Stimulated activated CD4-positive, alpha-beta T cell treated with anti-CD3 and anti-CD28 coated beads, Interleukin-15, amount 100 ng/mL, for 1 hour (primary cell): ENCODE measurements at places on chromosomes 2 and 18.

DNA sequence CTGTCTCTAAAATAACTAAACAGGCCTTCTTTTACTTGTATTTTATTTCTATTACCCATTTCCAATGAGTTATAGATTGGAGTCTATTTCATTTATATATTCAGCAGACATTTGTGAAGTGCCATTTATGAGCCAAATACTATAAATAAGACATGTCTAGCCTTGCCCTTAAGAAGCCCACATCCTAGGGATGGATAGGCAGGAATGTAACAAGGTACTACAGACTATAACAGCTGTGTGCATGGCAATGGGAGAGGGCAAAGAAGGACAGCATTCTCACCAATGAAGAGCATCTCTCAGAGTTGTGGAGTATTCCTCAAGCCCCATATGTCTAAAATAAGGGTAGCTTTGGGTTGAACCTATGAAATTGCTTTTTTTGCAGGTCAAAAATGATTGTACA is 161.9 kb upstream of the RASGRP3 start:
- DNase-seq: no peak

DNA sequence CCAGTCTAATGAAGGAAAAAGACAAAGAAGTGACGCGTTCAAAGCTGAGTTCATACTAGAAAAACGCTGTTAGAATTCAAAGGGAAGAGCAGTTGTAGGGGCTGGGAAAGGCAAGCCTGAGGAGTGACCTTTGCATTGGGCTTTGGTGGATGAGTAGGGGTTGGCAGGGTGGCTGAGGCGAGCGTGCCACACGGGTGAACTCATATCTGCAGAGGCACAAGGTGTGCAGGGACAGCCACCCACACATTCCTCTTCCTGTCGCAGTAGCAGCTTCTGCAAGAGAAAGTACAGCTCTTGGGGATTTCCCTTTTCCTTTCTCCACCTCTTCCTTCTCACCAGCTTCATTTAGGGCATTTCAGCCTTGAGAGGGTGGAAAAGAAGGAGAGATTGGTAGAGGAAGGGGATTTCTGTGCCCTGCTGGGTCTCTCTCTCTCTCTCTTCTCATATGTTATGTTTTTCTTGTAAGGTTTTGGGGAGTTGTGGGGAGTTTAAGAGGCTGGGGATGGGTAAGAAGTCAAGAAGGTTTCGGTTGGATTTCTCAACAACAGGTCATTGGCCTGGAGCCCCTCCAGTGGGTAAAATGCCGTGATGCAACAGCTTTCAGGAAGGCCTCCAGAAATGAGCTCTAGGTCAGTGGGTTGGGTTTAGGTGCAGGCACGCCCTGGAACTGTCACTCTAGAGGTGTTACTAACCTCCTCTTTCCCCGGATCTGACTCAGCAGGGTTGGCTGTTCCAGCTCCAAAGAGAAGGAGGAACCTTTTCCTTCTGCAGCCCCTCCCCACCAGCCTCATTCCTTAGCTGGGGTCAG is 40.1 kb downstream of the ODC1 start:
- DNase-seq: peak; percentile 42

DNA sequence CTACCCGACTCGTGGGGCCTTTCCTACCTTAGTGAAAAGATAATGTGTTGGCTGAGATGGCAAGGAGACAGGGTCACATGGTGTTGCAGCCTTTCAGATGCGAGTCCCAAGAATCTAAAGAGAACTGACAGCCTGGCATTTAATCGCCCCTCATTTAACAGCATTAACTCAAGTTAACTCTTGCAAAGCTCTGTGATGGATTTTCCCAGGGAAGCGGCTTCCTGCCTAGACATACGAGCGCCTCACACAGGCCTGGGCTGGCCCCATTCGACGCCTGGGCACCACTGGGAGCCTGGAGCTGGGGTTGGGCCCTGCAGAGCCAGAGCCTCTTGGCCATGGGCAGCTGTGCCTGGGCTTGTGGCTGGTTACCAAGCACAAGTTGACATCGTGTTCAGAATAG is 140.8 kb downstream of the SEPTIN10 start:
- no peak for DNase-seq

- DNase-seq: no peak
Observed at GRCh38 chr18:74353169-74353775, 37.6 kb downstream of the C18orf63 start.

DNA sequence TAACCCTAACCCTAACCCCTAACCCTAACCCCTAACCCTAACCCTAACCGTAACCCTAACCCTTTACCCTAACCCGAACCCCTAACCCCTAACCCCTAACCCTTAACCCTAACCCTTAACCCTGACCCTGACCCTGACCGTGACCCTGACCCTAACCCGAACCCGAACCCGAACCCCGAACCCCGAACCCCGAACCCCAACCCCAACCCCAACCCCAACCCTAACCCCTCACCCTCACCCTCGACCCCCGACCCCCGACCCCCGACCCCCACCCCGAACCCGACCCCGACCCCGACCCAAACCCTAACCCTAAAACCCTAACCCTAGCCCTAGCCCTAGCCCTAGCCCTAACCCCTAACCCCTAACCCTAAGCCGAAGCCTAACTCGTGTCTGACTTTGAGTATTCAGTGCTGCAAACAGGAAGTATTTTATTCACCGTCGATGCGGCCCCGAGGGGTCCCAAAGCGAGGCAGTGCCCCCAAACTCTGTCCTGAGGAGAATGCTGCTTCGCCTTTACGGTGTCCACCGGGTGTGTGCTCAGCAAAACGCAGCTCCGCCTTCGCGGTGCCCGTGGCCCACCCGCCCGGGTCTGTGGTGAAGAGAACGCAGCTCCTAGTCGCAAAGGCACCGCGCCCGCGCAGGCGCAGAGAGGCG is 36.0 kb downstream of the FAM110C start:
- DNase-seq: no peak

GRCh38 chr2:174606336-174606735 is 8.7 kb upstream of the WIPF1 start:
- no peak for DNase-seq

- DNase-seq: no peak
Observed at GRCh38 chr2:141280037-141280436, 850.8 kb downstream of the LRP1B start.

GRCh38 chr2:240631548-240632305 is 6.4 kb downstream of the GPR35 start:
- no peak for DNase-seq

- DNase-seq: no peak
Observed at GRCh38 chr2:149544692-149545091, 42.9 kb downstream of the MMADHC start.
